ENCODE measurements at places on chromosomes 1 and 21. TPM values are rescaled to one million over a fixed set of nuclear protein-coding genes. Genes with fewer than 3 reads are reported as not detected.
A peak's percentile ranks its signal among the peaks of the same experiment; 100 is the strongest.

The PRDM16 gene
- total RNA-seq, result 0.61 TPM

- peak; percentile 59 for DNase-seq
Measured at GRCh38 chr1:237864338-237865244, 26.1 kb downstream of the ZP4 start.

GRCh38 chr1:91189096-91189495 lies 167.3 kb upstream of the ZNF644 start:
- no peak for DNase-seq

GRCh38 chr1:20366463-20367115 lies 75.9 kb downstream of the VWA5B1 start:
- DNase-seq, result no peak

GRCh38 chr1:30822966-30823581 lies 65.5 kb upstream of the LAPTM5 start:
- no peak for DNase-seq

- no peak for DNase-seq
Measured at GRCh38 chr1:224168859-224169380, 14.1 kb upstream of the DEGS1 start.

DNA sequence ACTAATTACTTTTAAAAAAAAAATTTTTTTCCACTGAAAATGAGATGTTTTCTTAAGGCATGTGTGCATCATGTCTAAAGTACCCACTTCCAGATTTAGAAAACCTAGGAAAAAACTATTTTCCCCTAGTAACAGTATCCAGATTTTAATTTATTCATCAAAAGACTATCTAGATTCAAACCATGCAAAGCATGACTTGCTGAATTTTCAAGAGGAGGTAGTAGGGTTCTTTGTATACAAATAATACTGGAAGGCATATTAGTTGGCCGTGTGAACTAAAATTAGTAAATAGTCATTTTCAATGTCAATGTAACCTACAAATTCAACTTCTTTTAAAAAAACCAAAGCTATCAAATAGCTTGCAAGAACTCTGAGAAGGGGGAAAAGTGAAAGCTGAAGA lies 189.5 kb downstream of the CLEC20A start:
- no peak for DNase-seq

Measured in SK-MEL-5 (cell line).